ENCODE measurements at places on chromosomes 13 and 19.

- no peak for DNase-seq
Observed at GRCh38 chr13:34971473-34971872, 29.4 kb downstream of the NBEA start.

- no peak for DNase-seq
Observed at GRCh38 chr13:42815681-42816080, 34.3 kb downstream of the FAM216B start.

DNA sequence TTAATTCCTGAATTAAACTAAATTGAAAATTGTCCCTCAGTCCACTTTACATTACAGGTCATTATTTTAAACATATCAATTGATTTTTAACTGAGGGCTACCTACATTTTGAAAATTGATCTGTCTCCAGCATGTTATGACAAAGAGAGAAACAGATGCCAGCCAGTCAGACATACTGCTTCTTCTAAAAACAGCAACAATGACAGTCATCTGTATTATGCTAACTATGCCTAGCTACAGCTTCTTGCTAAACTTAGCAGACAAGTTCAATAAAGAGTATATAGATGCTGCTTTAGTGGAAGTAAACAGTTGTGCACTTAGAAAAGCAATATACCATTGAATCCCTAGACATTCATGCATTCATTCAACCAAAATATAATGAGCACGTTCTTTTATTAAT lies 48.6 kb upstream of the EEF1AKMT1 start:
- no peak for DNase-seq

- DNase-seq = no peak
Observed at GRCh38 chr19:19418555-19419260, 13.2 kb downstream of the GATAD2A start.

DNA sequence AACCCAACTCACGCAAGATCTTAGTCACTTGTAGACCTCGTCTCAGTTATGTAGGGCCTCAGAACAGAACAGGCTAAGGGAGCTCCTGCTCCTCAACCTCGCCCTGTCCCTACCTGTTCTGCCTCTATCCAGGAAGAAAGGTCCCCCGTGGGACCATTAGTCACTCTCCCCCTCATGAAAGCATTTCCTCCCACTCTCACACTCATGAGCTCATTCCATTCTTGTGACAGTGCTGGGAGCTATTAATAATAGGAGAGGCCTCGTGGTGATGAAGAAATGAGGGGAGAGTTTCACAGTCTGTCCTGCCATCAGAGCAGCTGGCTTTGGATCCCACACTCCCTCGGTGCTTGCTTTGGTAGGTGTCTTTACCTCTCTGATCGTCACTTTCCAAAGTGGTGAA lies 10.2 kb downstream of the PPP2R1A start:
- no peak for DNase-seq

- no peak for DNase-seq
Observed at GRCh38 chr19:48596679-48597465, 9.7 kb upstream of the SPACA4 start.

Data from NCI-H2081 treated with DMSO at 0.1 percent for 48 hours (cell line).